ENCODE measurements at places on chromosomes 13 and 19.

DNA sequence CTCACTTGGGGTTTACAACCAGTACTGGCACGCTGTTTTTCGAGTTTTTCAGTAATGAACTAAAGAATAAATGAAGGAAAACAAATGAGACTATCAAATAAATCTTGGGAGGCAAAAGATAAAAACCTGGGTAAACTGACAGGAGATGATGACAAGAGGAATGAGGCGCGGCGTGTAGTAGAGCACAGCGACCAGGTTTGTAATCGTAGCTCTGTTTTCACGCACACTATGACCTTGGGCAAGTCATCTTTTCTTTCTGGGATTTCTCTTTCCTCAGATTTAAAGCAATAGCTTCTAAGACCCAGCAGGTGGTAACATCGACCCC, 419 bp downstream of the MRPS31 start:
- DNase-seq = no peak

GRCh38 chr19:469833-470232, 9.0 kb upstream of the SHC2 start:
- DNase-seq = no peak

- peak; percentile 8 for DNase-seq
These were observed 514 bp downstream of the PCID2 start for GRCh38 chr13:113207890-113208420.

DNA sequence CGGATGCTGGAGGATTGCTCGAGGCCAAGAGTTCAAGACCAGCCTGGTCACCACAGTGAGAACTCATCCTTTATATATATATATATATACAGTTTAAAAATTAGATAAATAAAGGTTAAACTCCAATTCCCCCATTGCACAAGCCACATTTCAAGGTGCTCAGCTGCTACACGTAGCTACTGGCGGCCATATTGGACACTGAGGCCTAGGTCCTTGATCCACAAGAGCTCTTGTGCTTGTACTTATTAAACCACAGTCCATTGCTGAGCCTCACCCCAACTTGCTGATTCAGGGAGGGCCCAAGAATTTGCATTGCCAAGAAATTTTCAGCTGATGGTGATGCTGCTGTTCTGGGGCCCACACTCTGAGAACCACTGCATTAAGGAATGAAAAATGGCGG, 9.6 kb downstream of the TTC9B start:
- DNase-seq = no peak

DNA sequence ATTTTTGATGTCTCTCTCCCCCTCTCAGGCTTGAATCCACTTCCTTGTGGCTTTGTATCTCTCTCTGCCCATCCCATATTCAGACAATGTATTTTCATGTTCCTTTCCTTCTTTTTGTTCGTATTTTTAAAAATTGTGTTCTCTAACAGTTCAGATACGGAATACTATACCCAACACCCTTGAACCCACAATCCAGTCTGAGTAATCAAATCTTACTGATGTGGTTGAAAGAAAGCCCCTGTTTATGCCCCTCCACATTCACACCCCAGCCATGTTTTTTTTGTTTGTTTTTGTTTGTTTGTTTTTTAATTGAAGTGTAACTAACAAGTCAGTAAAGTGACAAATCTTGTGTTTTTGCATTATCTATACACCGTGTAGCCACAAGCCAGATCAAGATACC, 1.4 kb downstream of the SPIB start:
- DNase-seq = no peak

GRCh38 chr13:97239943-97240787, 18.0 kb downstream of the MBNL2 start:
- no peak for DNase-seq

- DNase-seq = no peak
These were observed 16.0 kb downstream of the CSNK1A1L start for GRCh38 chr13:37089495-37089894.

GRCh38 chr19:45217957-45218334, 27.3 kb downstream of the EXOC3L2 start:
- no peak for DNase-seq

GRCh38 chr19:804419-805165, 7.3 kb downstream of the PTBP1 start:
- DNase-seq = no peak

GRCh38 chr13:76790980-76791819, 95.0 kb downstream of the KCTD12 start:
- DNase-seq = no peak

- DNase-seq = no peak
These were observed 16.0 kb downstream of the PIP5K1C start for GRCh38 chr19:3684054-3684816.

- no peak for DNase-seq
These were observed 376.7 kb downstream of the LIG4 start for GRCh38 chr13:107838588-107839161.

GRCh38 chr13:23985839-23986238, 88.5 kb upstream of the C1QTNF9B start:
- no peak for DNase-seq

DNA sequence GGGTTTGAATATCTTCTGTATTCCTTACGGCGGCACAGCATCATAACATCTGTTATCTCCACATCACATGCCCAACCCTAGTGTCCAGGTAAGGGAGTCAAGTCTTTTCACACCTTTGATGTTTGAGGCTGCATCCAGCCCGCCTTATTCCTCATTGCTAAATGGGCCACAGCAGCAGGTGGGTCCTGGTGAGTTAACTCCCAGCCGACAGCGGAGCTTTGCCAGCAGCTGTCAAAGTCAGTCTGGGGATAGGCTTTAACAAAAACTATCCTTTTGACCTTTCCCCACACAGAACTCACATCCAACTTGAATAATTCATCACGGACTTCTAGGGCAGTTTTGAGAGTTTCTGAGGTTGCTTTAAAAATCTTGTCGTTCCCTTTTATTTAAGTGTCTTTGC, 235.1 kb downstream of the DLEU7 start:
- no peak for DNase-seq

- DNase-seq = no peak
These were observed 6.0 kb upstream of the ZNF765 start for GRCh38 chr19:53388904-53389303.

DNA sequence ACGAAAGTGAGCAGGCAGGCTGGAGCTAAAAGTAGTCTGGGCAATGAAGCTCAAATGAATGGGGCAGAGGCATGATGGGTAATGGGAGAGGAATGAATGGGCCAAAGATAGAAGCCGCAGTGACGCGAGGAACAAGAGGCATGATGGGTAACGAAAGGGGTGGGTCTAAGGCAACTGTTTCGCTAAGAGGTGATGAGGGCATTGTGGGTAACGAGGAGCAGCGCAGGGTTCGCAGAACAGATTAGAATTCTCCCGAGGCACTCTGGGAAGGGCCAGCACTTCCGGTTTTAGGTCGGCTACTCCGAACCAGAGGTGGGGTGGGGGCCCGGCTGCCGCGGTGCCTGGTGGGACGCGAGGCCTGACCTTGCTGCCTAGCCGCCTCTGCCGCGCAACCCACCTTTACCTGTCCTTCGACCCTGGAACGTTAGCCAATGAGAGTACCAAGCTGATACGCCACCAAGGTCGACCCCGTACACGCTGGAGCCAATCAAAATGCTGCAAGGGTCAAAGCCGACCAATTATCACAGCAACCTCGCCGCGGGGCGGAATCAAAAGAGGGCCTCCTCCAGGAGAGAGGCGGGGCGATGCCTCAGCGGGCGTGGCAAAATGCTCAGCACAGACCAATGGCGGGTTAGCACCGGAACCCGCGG, 563 bp upstream of the TOMM40 start:
- peak; percentile 100 for DNase-seq

GRCh38 chr19:8323781-8324185, 2.5 kb downstream of the RPS28 start:
- no peak for DNase-seq

DNA sequence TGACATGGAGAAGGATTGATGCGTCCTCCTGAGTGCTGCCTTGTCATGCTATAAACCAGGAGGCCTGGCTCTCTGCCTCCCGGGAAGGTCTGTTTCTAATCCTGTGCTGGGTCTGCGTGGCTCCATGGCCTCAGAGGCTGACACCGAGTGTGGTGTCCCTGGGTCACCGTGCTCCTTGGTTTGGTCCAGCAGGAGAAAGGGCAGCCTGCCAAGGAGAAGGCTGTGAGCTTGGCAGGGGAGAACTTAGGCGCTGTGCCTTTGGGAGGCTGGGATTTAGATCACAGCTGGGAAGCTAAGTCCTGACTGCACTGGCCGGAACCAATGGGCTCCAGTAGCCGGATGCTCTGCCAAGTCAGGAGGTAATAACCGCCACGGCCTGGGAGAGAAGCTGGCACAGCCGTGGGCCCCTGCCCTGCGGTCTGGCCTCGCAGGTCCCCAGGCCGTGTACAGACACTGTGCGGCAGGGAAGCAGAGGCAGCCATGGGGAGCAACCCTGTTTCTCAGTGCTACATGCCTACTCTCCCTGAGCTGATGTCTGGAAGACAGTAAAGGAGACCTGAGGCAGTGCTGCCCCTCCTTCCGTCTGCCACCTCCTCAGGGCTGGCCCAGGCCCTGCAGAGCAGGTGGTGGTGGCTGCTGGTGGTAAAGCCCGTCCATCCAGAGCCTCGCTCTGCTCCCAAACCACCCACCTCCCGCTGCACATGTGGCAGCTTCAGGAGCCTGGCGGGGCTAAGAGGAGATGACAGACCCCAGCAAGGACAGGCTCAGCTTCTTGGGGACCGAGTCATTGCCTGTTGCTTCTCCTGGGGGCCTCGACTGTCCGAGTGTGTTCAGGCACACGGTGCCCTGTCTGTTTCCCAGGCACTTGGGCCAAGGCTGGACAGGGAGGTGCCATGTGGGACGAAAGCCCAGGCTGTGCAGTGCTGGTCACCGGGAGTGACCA, 44.9 kb downstream of the C13orf46 start:
- no peak for DNase-seq

DNA sequence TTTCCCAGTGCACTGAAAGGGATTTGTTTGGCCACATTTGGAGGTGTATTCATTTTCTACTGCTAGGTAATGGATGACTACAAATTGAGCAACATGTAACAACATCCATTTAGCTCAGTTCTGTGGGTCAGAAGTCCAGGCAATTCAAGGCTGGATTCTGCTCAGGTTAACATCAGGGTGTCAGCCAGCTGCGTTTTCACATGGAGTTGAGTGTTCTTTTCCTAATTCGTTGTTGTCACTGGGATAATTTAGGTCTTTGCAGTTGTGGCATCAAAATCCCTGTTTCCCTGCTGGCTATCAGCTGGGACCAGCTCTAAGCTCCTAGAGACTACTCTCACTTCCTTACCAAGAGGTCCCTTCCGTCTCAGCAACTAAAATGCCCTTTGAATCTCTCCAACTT, 25.4 kb downstream of the MIR17HG start:
- DNase-seq = no peak

DNA sequence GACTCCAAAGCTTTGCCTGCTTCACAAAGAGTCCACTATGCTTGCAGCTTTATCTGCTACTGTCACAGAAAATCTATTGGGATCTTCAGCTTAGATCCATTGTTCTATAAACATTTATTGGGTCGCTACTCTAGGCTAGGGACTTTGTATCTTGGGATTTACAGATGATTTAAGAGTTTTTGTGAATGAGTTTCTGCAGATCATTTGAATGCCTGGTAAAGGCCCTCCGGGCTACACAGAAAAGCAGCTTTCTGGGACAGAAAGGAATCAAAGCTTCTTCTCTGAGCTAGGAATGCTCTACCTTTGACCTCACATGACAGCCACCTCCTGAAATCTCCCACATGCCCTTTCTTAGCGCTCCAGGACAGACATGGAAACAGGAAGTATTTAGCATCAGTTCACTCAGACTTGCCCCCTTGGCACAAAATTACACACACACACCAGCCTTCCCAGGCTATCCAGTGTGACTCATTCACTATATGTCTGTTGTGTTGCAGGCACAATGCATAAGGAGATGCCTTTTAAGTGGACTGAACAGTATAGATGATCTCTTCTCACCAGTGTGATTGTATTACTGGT, 492.4 kb downstream of the DACH1 start:
- no peak for DNase-seq

DNA sequence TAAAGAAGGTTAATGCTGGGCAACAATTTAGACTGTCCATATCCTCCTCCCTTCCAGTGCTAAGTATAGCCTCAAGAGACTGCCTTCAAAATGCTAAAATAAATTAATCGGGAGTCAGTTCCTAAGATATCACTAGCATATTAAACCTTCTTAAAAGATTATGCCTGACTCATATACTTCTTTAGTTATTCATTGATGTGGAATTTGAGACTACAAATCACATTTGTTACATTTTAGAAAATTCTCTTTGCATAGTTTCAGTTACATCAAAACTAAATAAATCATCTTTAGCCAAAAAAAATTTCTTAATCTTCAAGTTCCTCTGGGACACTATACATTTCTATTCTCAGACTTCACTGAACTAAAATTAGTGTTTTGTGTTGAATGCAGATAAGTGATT, 769.1 kb downstream of the PCDH9 start:
- DNase-seq = no peak

- no peak for DNase-seq
These were observed 18.1 kb downstream of the PGLS start for GRCh38 chr19:17529239-17530158.

- DNase-seq = no peak
These were observed 208.5 kb downstream of the FGF9 start for GRCh38 chr13:21879263-21879914.

DNA sequence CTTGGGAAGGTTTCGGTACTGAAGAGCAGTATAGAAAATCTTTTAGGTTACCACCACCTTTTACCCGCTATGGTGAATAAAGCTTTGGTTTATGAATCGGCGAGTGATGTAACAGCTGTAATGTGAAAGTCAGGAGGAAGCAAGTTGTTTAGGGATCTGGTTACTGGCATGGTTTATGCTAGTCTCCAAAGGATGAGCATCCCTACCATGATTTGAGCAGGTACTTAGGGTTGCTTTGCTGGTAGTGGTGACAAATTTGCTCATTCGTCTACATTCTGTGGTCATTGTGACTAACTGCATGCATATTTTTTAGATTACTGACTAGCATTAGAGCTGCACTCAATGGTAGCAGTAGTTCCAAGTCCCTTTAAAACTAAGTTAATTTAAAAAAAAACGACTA, 104.1 kb downstream of the FRY start:
- no peak for DNase-seq

GRCh38 chr13:109665781-109666249, 120.6 kb downstream of the IRS2 start:
- no peak for DNase-seq

- no peak for DNase-seq
These were observed 195.0 kb upstream of the ATXN8OS start for GRCh38 chr13:69912630-69913029.

GRCh38 chr19:32798201-32798600, 71.4 kb downstream of the SLC7A9 start:
- DNase-seq = no peak

- DNase-seq = no peak
These were observed 473.3 kb downstream of the ITGBL1 start for GRCh38 chr13:101925731-101926130.

DNA sequence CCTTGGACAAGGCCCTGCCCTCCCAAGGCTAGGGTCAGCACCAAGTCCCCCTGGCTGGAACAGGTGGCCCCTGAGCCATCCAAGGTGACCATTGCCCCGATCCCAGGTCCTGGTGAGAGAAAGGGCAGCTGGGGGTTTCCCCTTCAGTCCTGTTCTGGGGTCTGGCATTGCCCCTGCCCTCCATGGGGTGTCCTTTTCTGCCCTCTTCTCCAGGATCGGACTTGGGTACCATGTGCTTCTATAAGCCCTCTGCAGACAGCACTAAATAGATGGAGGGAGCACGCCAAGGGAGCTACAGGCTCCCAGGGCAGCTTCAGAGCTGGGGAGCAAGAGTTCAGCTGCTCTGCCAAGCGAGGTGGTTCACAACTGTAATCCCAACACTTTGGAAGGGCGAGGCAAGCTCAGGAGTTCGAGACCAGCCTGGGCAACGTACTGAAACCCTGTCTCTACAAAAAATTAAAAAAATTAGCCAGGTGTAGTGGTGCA, 13.5 kb upstream of the KCNN1 start:
- no peak for DNase-seq

All from CD4-positive, alpha-beta T cell treated with Interleukin-17A for 1 hour (primary cell).